Hepatocyte (in vitro differentiated cells): ENCODE measurements at places on chromosomes 6 and 20.

DNA sequence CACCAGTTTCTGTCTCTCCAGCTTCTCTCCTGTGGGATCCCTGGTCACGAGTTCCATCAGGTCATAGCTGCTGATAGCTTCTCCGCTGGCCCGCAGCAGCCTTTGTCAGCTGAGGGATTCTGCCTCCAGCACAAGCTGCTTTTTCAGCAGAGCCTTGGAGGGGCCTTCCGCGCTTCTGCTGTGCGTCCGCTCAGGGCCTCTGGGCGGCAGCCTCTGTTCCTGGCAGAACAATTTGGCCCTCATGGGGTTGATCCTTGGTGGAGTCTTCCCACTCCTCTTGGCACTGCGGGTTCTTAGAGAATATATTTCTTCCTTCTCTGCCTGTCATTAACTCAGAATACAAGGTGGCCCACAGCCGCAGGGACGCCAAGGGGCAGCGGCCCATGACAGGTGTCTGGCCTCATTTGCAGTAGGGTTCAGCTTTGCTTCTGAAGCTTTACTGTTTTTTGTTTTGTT lies 158.8 kb downstream of the DTNBP1 start:
- H3K36me3 ChIP-seq = no peaks in the 10 kb centered on the region
- no peak for DNase-seq
- peaks cover 33% of the 10 kb centered on the region for H3K4me1 ChIP-seq
- H3K27me3 ChIP-seq = no peaks in the 10 kb centered on the region

DNA sequence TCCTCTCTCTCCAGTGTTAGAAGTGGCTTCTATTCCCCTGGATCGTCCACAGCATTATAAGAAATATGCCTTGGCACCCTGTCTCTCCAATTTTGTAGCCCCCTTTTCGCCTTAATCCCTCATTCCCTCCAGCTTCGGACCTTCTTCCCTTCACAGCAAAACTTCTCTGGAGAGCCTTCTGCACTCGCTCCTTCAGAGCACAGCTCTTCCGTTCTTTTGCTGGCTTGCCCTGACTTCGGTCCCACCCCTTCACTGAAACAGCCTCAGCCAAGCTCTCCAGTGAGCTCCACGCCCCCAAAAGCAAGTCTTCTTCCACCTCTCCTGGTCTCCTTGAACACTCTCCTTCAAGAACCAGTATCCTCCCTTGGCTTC lies 134.7 kb upstream of the RNF24 start:
- no peaks in the 10 kb centered on the region for H3K27me3 ChIP-seq
- no peaks in the 10 kb centered on the region for H3K36me3 ChIP-seq
- peak overlapping the region; percentile 65 for H3K4me3 ChIP-seq
- peak overlapping the region; percentile 57 for H3K27ac ChIP-seq
- DNase-seq = peak; percentile 58
- no peaks in the 10 kb centered on the region for H3K4me1 ChIP-seq

GRCh38 chr6:122178988-122179387 lies 220.5 kb upstream of the HSF2 start:
- no peak for DNase-seq
- no peaks in the 10 kb centered on the region for H3K36me3 ChIP-seq
- H3K4me1 ChIP-seq = no peaks in the 10 kb centered on the region
- H3K27me3 ChIP-seq = no peaks in the 10 kb centered on the region

GRCh38 chr6:114785235-114786127 lies 442.7 kb upstream of the HS3ST5 start:
- H3K27me3 ChIP-seq = no peaks in the 10 kb centered on the region
- H3K36me3 ChIP-seq = no peaks in the 10 kb centered on the region
- H3K4me1 ChIP-seq = no peaks in the 10 kb centered on the region
- H3K27ac ChIP-seq = no peak overlapping the region
- no peak overlapping the region for H3K4me3 ChIP-seq

- no peaks in the 10 kb centered on the region for H3K4me1 ChIP-seq
- H3K4me3 ChIP-seq = no peak overlapping the region
- no peaks in the 10 kb centered on the region for H3K27me3 ChIP-seq
Observed at GRCh38 chr20:24662752-24663365, 193.4 kb downstream of the SYNDIG1 start.
